AG09309 (cell line): ENCODE measurements at places on chromosomes 12 and 14.

DNA sequence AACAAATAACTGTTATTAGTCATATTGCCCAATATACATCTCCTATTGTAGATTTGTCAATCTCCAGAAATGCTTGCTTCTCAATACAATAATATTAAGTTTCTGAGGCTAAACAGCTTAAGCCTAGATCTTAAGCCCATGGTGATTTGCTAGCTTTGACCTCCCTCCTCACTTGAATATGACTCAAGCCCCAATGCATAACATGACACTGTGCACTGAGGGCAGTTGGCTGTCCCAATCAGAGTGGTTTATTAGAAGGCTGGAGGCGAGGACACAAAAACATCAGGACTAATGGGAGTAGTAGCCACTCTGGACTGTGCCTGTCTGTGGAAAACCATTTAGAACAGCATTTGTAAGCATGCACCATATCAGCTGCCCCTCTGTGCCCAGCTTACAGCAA lies 81.1 kb upstream of the GTF2A1 start:
- DNase-seq: no peak

- no peak for DNase-seq
Measured at GRCh38 chr14:59197695-59198262, 9.3 kb downstream of the DAAM1 start.

DNA sequence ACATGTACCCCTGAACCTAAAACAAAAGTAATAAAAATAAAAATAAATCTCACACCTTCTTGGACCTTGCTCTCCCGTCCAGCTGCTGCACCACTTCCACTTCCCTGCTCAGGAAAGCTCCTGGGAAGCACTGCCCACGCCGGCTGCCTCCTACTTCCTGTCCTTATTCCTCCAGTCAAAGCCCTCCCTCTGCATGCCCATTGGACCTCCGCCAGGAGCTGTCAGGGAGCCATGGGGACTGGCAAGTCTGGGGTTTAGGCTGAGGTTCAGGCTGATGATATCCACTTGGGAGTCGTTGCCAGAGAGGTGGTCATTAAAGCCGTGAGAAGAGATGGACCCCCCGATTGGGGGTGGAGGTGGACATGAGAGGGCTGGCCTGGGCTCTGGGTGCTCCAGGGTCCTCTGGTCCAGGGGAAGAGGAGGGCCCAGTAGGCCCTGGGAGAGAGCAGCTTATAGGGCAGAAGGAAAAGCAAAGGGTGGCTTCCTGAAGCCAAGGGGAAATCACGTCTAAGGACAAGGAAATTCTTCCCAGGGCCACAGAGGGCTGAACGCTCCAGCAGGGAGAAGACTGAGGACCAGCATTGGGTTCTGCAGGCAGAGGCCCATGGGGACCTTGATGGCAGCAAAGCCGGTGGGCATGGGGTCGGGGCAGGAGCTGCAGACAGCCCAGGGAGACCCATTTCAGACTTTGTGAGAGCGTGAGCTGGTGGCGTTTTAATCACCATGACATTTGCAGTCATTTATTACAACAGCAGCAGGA lies 78.7 kb downstream of the FZD10 start:
- no peak for DNase-seq

GRCh38 chr12:122849352-122850047 lies 14.2 kb downstream of the HIP1R start:
- DNase-seq: no peak

- DNase-seq: no peak
Measured at GRCh38 chr12:130633771-130634170, 82.3 kb downstream of the RIMBP2 start.

- DNase-seq: no peak
Measured at GRCh38 chr12:29534935-29535334, 37.4 kb upstream of the OVCH1 start.

- DNase-seq: no peak
Measured at GRCh38 chr14:43877351-43877960, 629.6 kb downstream of the FSCB start.

DNA sequence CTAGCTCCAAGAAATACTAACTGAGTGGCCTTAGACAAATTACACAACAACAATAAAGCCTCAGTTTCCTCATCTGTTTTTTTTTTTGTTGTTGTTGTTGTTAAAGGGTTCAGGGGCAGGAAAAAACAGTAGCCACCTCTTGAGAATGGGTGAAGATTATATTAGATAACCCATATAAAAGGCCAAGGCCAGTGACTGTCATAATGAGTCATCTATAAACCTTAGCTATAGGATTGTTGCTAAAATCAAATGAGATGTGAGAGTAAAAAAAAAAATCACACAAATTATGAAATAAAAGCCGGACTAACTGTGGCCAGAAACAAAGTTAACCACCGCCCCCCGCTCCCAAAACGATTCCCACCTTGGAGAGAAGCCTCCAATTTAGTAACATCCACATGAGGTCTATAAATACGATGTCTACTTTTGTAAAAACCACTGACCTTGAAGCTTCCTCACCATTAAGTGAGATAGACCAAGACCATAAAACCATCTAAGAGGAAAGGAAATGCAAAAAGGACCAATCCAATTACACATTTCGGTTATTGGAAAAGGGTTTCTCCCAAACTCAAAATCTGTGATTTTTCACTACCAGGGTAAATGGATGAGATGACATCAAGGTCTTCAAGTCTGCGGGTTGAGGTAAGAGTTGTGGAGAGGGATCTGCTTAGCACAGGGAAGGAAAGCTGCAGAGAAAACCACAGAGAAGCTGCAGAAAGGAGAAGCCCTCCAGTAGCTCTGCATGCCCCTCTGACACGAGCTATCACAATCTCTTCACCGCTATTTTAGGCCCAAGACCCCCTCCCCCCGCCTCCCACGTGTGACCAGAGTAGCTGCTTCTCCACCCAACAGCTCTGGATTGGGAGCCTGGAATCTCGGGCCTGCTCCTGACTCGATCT lies 1.0 kb downstream of the NAA25 start:
- no peak for DNase-seq

DNA sequence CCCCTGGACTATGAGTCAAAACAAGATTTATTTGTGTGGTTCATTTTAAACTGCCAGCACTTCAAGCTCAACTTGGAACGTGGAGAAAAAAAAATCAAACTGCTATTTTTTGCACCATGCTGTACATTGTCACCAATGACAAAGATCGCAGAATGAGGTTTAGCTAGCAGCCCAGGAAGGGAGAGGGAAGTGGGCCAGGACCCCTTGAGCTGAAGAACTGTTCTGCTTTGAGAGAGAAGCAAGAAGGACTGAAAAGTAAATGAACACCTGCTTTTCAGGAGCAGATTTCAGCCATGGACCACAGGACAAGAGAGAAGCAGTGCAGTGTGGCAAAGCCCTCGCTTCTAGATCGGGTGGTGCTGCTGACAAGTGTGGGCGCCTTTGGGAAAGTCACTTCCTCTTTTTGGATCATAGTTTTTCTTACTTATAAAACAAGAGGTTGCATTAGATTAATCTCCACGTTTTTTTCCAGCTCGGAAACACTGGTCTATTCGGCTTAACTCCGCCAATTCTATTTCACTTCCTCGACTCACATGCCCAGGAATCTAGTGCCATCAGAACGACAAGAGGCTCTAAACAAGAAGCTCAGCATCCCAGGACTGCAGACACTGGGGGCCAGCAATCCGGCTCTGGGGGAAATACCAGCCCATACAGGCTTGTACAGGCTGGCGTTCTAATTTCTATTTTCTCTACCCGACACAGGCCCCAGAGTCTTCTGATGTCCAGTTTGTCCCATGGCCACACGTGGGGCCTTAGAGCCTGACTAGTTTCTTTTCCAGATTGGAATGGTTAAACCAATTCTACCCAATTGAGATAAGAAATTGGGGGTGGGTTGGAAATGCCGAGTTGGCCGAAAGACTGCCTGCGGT lies 129.9 kb downstream of the CRACR2A start:
- no peak for DNase-seq

GRCh38 chr12:24879644-24880043 lies 69.3 kb downstream of the BCAT1 start:
- no peak for DNase-seq

DNA sequence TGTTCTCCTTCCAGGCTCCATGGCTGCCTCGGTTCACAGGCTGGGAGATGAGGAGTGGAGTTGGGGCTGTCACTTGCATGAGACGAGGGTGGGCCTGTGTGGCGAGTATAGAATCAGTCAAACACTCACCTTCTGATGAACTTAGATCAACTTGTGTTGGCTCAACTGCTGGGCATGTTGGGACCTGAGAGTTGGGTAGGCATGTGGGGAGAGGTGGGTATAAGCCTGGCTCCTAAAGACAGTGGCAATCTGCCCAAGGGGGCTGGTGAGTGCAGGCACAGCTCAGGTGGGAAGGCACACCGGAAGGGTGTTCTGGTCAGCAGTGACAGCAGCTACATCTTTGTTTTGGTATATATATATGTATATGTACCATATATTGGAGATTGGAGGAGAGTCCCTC lies 30.1 kb upstream of the TDRD9 start:
- DNase-seq: no peak

DNA sequence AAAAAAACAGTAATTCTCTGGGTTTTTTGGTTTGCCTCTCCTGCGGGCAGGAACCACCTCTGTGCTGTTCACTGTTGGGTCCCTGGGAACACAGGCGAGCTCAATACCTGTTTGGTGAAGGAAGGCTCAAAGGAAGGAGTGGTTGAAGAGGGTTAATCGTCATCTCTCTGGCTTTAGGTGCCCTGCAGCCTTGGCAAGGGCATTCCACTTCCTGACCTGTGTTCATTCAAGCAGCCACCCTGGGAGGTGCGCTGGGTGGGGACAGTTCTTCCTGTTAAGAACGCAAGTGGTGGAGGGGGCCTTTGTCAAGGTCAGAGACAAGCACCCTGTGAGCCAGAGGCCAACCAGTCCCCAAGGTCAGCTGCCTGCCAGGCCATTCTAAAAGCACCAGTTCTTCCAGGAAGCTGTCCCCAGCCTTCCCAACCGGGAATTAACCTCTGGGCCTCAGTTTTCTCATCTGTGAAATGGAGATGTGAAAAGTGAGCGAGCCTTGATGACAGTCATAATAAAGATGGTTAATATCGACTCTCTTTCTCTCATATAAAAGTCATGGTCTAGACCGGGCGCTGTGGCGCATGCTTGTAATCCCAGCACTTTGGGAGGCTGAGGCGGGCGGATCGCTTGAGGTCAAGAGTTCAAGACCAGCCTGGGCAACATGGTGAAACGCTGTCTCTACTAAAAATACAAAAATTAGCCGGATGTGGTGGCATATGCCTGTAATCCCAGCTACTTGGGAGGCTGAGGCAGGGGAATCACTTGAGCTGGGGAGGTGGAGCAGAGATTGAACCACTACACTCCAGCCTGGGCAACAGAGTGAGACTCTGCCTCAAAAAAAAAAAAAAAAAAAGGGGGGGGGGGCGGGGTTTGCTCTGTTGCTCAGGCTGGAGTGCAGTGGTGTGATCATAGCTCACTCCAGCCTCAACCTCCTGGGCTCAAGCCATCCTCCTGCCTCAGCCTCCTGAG lies 6.1 kb downstream of the RHOF start:
- no peak for DNase-seq

DNA sequence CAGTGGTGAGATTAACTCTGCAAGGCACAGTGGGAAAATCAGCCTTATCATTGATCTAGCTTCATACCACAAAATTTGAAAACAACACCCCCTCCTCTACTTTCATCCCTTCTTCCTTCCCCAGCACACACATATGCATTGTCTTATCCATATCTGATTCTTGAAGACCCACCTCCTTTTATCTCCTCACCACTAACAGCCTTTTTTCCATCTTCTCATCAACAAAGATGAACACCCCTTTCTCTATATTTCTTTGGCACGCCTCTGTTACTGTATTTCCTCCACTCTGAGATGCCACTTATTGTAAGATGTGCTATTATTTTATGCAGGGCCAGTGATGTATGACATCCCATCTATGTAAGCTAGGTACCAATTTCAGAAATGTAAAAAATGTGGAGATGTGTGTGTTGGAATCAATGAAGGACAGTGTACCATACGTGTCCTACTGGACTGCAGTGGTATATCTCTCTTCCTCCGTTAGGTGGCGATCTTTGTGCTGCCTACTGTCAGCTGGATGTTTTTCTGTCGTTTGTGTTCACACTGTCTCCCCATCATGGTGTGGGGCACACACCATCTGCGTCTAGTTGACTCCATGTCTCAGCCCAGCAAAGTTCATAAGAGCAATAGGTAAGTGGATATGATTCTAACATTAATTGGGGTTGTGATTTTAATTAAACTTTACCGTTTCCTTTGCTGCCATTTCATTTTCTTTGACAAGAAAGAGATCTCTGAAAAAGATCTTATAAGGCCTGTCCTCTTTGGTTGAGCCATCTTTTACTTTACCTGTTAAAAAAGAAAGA lies 24.0 kb downstream of the CCDC38 start:
- DNase-seq: no peak

GRCh38 chr12:131012279-131013069 lies 58.8 kb downstream of the ADGRD1 start:
- DNase-seq: no peak

- DNase-seq: no peak
Measured at GRCh38 chr14:105525861-105526775, at the start of gene TMEM121. TSS of gene TMEM121 (plus strand) at chr14:105526583. CDS start at chr14:105528835, 2,252 bp downstream.

- DNase-seq: no peak
Measured at GRCh38 chr12:101115326-101115725, 94.7 kb downstream of the SLC5A8 start.

DNA sequence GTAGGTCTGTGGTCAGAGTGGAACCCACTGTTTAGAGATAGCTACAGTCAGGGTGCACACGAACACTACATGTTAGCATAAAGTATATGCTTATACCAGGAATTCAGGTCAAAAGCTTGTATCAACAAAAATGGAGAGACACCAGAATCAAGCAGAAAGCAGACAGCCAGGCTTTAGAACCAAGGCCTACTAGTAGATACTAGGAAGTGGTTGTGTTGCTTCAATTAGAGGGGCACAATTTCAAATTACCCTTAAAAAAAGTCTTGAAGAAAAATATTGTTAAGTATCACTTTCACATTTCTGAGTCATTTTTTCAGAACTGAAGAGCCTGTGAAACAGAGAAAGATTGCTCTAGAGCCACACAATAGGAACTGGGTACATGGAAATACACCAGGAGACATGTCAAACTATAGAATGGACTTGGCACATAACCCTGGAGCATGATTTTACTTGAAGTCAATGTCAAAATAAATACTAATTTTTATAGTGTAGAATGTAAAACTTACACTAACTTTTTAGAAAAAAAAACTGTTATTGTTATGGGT lies 41.6 kb downstream of the LRRC9 start:
- DNase-seq: no peak

DNA sequence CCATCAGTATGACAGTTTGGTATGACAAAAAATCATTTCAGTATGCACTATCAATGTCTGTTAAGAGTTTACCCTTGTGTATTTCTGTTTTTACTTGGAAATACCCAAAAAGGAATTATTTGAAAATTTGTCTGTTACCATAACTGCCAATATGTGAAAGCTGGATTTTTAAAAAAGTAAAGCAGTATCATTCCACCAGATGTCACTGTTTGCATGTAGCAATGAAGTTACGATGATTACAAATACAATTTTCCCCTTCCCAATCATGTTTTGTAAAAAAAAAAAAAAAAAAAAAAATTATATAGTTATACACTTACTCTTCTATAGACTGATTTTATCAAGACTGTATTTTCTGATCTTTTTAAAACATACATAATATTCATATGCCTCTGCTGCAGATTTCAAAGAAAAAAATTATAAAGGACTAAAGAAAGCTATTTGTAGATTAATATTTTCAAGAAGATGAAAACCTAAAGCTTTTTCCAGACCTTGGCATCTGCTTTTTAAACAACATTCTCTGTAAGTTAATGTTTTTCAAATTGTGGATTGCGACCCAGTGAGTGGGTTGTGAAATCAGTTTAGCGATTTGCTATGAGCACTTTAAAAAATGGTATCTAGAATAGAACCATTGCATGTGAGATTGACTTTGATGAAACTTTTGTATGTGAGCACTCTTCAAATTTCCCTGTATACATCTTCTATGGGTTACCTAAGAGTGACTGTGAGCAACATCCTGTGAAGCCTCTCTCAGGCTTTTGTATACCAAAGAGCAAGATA lies 114.2 kb downstream of the TTC6 start:
- no peak for DNase-seq
